Thymus (tissue), 14 donors: ENCODE measurements at places on chromosomes 4 and X. TPM values are rescaled to one million over a fixed set of nuclear protein-coding genes. Genes with fewer than 3 reads are reported as not detected.

- DNase-seq = no peak
- no peak overlapping the region for H3K27ac ChIP-seq
- no peak overlapping the region for H3K4me3 ChIP-seq
These were observed 85.0 kb downstream of the ALPK1 start for GRCh38 chr4:112381996-112382692.

The KLB gene
- 0.05 TPM for total RNA-seq

GRCh38 chr4:168451331-168451730 lies 29.0 kb downstream of the DDX60L start:
- no peaks in the 10 kb centered on the region for H3K27me3 ChIP-seq
- no peak overlapping the region for H3K27ac ChIP-seq
- peaks cover 7% of the 10 kb centered on the region for H3K4me1 ChIP-seq
- H3K4me3 ChIP-seq = no peak overlapping the region

DNA sequence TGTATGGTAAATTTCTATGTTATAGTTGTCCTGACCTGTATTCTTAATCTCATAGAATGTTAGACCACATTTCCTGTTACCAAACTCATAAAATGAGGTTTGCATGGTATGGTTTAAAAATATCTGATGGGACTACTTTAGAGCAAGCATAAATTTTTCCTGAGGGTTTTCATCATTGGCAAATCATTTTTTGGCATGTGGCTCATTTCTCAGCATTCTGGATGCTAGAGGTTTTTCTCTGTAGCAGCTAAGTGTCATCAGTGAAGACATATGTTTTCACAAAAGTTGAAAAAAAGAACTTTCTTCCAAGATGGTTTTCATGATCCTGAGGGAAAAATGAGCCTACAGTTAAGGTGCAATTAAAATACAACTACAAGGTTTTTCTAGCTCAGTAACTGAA lies 503.5 kb upstream of the FAM47C start:
- H3K4me1 ChIP-seq = no peaks in the 10 kb centered on the region
- H3K27me3 ChIP-seq = no peaks in the 10 kb centered on the region
- H3K4me3 ChIP-seq = no peak overlapping the region

DNA sequence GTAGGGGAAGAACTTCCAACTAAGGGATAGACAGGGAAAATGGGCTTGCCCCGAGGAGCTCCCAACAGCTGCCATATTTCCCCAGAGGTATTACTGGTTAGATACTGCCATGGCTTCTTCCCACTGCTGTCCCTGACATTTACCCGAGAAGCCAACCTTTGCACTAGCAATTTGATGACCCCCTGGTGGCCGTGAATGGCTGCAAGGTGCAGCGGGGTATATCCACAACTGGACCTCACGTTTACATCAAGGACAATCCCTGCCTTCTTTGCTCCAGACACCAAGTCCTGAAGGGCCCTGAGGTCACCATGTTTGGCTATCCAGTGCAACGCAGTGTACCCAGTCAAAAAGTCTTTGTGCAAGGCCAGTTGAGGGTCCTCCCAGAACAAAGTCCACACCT lies 2.3 kb downstream of the SOWAHB start:
- no peaks in the 10 kb centered on the region for H3K36me3 ChIP-seq
- H3K4me3 ChIP-seq = no peak overlapping the region
- H3K4me1 ChIP-seq = peaks cover 7% of the 10 kb centered on the region
- no peak for DNase-seq
- no peak overlapping the region for H3K27ac ChIP-seq

The CENPVL2 gene
- total RNA-seq = 0.24 TPM

DNA sequence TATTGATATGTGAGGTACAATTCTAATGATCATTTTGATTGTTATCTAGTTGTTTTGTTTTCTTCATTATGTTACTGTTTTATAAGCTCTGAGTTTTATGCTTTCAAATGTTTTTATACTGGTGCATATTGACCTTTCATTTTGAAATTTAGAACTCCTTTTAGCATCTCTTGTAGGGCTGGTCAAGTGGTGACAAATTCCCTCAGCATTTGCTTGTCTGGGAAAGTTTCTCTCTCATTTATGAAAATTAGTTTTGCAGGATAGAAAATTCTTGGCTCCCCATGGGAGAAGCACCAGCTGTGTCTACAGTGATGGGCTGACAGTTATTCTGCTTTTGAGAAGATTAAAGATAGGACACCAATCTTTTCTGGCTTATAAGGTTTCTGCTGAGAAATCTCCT lies 105.3 kb upstream of the SPRY1 start:
- no peaks in the 10 kb centered on the region for H3K36me3 ChIP-seq
- no peak overlapping the region for H3K4me3 ChIP-seq
- H3K27ac ChIP-seq = no peak overlapping the region
- H3K4me1 ChIP-seq = peaks cover 4% of the 10 kb centered on the region

The DIAPH2 gene
- 13.1 TPM for total RNA-seq

- no peak for DNase-seq
- peaks cover 6% of the 10 kb centered on the region for H3K4me1 ChIP-seq
- no peaks in the 10 kb centered on the region for H3K27me3 ChIP-seq
- no peak overlapping the region for H3K27ac ChIP-seq
- no peaks in the 10 kb centered on the region for H3K36me3 ChIP-seq
These were observed 2.4 kb upstream of the MBTPS2 start for GRCh38 chrX:21837056-21837455.

The PNCK gene
- 8.2 TPM for total RNA-seq
